Uterus (tissue), 4 donors: ENCODE measurements at places on chromosomes 13 and 19. TPM values are rescaled to one million over a fixed set of nuclear protein-coding genes. Genes with fewer than 3 reads are reported as not detected.
A peak's percentile ranks its signal among the peaks of the same experiment; 100 is the strongest.

- H3K27me3 ChIP-seq, result no peaks in the 10 kb centered on the region
- no peak for DNase-seq
- H3K4me1 ChIP-seq, result no peaks in the 10 kb centered on the region
- H3K27ac ChIP-seq, result no peak overlapping the region
- no peak overlapping the region for H3K4me3 ChIP-seq
Measured at GRCh38 chr13:73939603-73940002, 194.6 kb downstream of the KLF12 start.

DNA sequence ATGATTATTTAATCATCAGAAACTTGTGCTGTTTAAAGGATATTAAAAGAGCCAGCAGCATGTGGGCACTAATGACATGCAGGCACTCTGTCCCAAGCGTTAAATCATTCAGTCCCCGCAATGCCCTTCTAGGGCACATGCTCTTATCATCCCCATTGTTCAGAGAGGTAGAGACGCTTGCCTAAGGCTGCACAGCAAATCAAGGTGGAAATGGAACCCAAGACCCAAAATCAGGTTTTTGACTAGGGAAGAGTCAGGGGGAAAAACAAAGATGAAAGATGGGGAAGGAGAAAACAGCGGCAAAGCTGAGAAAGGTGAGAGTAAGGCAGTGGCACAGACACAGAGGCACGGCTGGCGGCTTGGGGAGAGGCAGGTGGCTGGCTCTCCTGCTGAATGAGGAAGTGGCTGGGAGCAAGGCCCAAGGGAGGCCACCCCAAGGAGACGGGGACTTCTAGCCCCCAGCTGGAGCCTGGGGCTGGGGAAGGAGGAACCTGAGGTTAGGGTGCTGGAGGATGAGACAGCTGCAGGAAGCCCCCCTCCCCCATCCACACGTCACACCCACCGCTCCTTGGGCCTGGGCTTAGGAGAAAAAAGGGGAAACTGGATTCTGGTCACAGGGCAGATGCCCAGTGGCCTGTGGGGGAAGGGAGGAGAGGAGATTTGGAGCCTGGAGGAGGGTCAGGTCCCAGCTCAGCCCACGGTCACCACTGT, 1.0 kb upstream of the TYROBP start:
- H3K27me3 ChIP-seq, result no peaks in the 10 kb centered on the region
- H3K4me1 ChIP-seq, result no peaks in the 10 kb centered on the region
- DNase-seq, result no peak
- H3K36me3 ChIP-seq, result no peaks in the 10 kb centered on the region
- H3K27ac ChIP-seq, result no peak overlapping the region

- no peak overlapping the region for H3K4me3 ChIP-seq
- H3K27me3 ChIP-seq, result no peaks in the 10 kb centered on the region
- H3K4me1 ChIP-seq, result no peaks in the 10 kb centered on the region
- H3K27ac ChIP-seq, result no peak overlapping the region
Measured at GRCh38 chr13:42113478-42113877, 65.0 kb downstream of the DGKH start.

- peak overlapping the region; percentile 81 for H3K27ac ChIP-seq
- no peaks in the 10 kb centered on the region for H3K27me3 ChIP-seq
- H3K4me1 ChIP-seq, result peaks cover 15% of the 10 kb centered on the region
- H3K4me3 ChIP-seq, result no peak overlapping the region
Measured at GRCh38 chr19:16373079-16373478, 48.5 kb downstream of the KLF2 start.

DNA sequence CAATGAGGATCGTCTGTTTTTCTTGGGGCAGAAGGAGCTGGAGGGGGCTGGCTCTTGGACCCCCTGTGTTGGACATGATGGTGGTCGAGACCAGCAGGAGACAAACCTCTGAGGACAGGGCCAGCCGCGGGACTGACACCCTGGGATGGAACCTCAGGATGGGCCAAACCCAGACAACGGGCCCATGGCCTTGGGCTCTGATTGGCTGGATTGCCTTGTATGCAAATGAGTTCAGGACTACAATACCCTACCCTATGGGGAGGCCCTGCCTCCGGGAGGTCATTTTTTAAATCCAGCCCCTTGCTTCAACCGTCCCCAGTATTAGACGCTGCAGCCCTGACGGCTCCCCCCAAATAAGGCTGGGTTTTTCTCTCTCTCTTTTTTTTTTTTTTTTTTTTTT, 22.0 kb downstream of the SLC5A5 start:
- H3K27ac ChIP-seq, result no peak overlapping the region
- H3K27me3 ChIP-seq, result no peaks in the 10 kb centered on the region
- no peak overlapping the region for H3K4me3 ChIP-seq
- DNase-seq, result no peak
- no peaks in the 10 kb centered on the region for H3K4me1 ChIP-seq

The SULT2B1 gene
- 0.41 TPM for total RNA-seq

DNA sequence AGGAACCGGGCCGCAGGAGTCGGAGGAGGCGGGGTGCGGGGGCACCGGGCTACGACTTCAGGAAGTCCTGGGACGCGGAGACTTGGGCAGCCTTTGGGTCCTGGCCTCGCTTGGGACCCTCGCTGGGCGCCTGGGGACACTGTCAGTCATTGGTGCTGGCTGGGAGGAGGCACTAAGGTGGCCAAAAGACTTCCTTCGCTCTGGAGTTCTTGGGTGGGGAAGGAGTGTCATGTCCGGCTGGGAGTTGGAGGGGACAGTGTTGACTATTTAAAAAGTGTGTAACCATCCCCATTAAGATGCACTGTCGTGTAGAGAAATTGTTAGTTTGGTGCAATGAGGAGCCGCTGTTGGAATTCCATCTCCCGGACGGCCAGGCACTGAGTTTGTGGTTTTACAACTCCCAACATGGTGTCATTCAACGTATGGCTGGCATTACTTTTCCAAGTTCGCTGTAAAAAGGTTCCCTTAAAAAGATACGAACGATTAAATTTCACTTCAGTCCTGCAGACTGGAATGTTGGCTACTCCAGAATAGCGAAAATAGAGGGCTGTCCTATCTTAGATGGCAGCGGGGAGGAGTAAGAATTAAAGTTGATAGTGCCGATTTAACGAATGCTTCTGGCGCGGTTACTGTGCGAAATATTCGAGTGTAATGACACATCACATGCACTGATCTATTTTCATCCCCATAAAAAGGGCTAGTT, 776 bp downstream of the DNAJC3 start:
- H3K27ac ChIP-seq, result peak overlapping the region; percentile 96
- no peaks in the 10 kb centered on the region for H3K36me3 ChIP-seq
- peak overlapping the region; percentile 85 for H3K4me3 ChIP-seq
- peaks cover 6% of the 10 kb centered on the region for H3K4me1 ChIP-seq

GRCh38 chr19:52237771-52238400, 31.5 kb upstream of the ZNF766 start:
- peak; percentile 56 for DNase-seq
- no peak overlapping the region for H3K4me3 ChIP-seq
- no peaks in the 10 kb centered on the region for H3K36me3 ChIP-seq
- no peak overlapping the region for H3K27ac ChIP-seq
- no peaks in the 10 kb centered on the region for H3K27me3 ChIP-seq

GRCh38 chr19:39203372-39204341, at the start of gene SYCN:
Gene SYCN (minus strand): TSS chr19:39204263. CDS start chr19:39204254, 9 bp downstream.
- H3K4me3 ChIP-seq, result no peak within 1 kb of the TSS
- peaks cover 2% of the 10 kb centered on the region for H3K27me3 ChIP-seq
- no peak within 1 kb of the TSS for H3K27ac ChIP-seq
- no peak for DNase-seq

DNA sequence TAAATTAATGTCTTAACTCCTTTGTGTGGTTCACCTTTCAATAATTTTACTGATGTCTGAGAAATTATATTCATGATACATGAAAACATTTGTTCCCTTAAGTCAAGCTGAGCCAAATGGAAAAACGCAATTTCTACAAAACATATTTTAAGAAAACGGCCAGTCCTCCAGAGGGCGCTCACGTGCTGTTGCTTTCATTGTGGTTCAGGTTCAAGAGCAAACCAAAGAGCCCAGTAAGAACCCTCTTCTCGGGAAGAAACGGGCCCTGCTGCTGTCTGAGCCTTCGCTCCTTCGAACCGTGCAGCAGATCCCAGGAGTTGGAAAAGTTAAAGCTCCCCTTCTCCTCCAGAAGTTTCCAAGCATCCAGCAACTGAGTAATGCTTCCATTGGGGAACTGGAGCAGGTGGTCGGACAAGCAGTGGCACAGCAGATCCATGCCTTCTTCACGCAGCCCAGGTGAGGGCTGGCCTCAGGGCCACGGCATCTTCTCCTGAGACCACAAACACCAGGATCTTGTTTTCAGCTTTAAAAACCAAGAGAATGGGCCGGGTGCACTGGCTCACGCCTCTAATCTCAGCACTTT, 4.3 kb downstream of the FAAP24 start:
- H3K36me3 ChIP-seq, result no peaks in the 10 kb centered on the region
- H3K4me3 ChIP-seq, result no peak overlapping the region
- no peak overlapping the region for H3K27ac ChIP-seq

The CASP14 gene
- not detected for total RNA-seq

DNA sequence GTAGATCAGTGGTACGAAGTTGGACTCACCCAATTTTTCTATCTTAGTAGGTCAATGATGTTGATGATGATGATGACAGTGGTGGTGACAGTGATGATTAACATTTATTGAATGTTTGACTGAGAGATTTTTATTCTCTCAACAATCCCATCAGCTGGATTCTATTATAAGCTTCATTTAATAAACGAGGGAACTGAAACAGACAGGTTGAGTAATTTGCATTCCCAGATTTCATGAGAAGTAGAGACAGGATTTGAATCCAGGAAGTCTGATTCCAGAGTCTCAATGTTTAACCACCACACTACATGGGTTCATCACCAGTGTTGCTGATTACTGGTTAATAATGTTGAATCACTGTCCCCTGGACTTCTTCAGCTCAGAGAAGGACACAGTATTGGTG, 168.9 kb downstream of the FLT1 start:
- no peaks in the 10 kb centered on the region for H3K27me3 ChIP-seq
- no peak overlapping the region for H3K27ac ChIP-seq
- no peaks in the 10 kb centered on the region for H3K4me1 ChIP-seq
- H3K4me3 ChIP-seq, result no peak overlapping the region
- no peaks in the 10 kb centered on the region for H3K36me3 ChIP-seq
- DNase-seq, result no peak

DNA sequence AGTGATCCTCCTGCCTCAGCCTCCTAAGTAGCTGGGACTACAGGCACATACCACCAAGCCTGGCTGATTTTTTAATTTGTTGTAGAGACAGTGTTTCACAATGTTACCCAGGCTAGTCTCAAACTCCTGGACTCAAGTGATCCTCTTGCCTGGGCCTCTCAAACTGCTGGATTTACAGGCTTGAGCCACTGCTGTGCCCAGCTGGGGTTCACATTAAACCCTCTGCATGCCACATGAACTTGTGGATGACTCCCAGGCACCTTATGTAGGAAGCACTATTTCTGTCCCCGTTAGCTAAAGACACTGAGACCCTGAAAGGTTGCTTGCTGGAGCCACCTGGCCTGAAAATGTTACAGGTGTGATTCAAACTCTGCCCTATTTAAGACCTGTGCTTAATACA, 10.5 kb downstream of the MYH14 start:
- no peaks in the 10 kb centered on the region for H3K27me3 ChIP-seq
- H3K27ac ChIP-seq, result no peak overlapping the region
- no peak overlapping the region for H3K4me3 ChIP-seq
- H3K36me3 ChIP-seq, result no peaks in the 10 kb centered on the region

DNA sequence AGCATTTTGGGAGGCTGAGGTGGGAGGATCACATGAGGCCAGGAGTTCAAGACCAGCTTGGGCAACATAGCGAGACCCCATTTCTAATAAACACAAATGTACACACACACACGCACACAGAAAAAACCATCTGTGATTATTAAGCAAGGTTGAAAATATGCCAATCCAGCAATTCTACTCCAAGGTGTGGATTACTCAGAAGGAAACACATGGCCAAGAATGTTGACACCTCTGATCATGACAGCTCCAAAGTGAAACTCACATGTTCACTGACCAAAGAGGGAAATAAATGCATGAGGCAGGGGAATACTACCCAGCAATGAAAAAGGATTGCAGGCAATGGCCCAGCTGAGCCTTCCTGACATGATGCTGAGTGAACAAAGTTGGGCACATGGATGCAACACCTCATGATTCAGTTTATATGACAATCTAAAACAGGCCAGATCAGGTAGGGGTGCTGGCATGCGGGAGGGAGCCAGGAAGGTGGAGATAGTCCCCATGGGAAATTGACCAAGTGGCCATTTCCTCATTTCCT, 4.4 kb downstream of the DOCK6 start:
- H3K36me3 ChIP-seq, result no peaks in the 10 kb centered on the region
- H3K27ac ChIP-seq, result no peak overlapping the region
- H3K4me1 ChIP-seq, result no peaks in the 10 kb centered on the region
- no peak for DNase-seq
- H3K27me3 ChIP-seq, result no peaks in the 10 kb centered on the region

DNA sequence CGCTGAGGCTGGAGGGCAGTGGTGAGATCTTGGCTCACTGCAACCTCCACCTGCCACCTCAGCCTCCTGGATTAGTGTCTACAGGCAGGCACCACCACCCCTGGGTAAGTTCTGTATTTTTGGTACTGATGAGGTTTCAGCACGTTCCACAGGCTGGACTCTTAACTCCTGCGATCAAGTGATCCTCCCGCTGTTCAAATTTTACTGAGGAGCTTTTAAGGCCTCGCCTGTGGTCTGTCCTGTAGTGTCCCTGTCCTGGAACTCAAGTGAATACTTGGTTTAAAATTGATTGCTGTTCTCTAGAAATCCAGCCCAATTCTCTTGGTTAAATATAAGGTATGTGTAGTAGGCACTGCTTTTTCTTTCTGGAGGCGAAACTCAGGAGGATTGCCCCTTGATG, 65.2 kb downstream of the DPRX start:
- DNase-seq, result no peak
- H3K27me3 ChIP-seq, result no peaks in the 10 kb centered on the region
- H3K4me1 ChIP-seq, result no peaks in the 10 kb centered on the region
- H3K4me3 ChIP-seq, result no peak overlapping the region
- no peak overlapping the region for H3K27ac ChIP-seq
- no peaks in the 10 kb centered on the region for H3K36me3 ChIP-seq

The ATP4B gene
- total RNA-seq, result not detected

- H3K4me1 ChIP-seq, result no peaks in the 10 kb centered on the region
- H3K4me3 ChIP-seq, result no peak overlapping the region
- no peak for DNase-seq
- no peaks in the 10 kb centered on the region for H3K27me3 ChIP-seq
- H3K36me3 ChIP-seq, result no peaks in the 10 kb centered on the region
Measured at GRCh38 chr13:77222000-77222690, 104.7 kb downstream of the MYCBP2 start.

The TMPRSS9 gene
- total RNA-seq, result 0.69 TPM

- no peak for DNase-seq
- no peak overlapping the region for H3K27ac ChIP-seq
- no peaks in the 10 kb centered on the region for H3K36me3 ChIP-seq
- H3K27me3 ChIP-seq, result no peaks in the 10 kb centered on the region
- no peak overlapping the region for H3K4me3 ChIP-seq
Measured at GRCh38 chr19:35293363-35293739, 1.4 kb downstream of the MAG start.

DNA sequence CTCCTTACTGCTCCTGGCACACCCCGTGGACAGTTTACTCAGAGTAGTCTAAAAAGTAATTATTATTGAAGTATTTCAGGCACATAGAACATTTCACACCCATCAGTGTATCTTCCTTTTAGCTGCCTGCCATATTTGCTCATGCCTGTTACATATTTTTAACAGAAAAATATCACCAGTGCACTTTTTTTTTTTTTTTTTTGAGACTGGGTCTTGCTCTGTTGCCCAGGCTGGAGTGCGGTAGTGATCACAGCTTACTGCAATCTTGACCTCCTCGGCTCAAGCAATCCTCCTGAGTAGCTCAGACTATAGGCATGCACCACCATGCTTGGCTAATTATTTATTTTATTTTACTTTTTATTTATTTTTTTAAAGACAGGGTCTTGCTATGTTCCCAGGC, 40.7 kb upstream of the GPI start:
- no peak for DNase-seq
- no peaks in the 10 kb centered on the region for H3K4me1 ChIP-seq
- H3K27me3 ChIP-seq, result no peaks in the 10 kb centered on the region
- no peaks in the 10 kb centered on the region for H3K36me3 ChIP-seq
- no peak overlapping the region for H3K27ac ChIP-seq
- no peak overlapping the region for H3K4me3 ChIP-seq
